Small intestine (tissue), 16 donors: ENCODE measurements at places on chromosomes 4 and X.

DNA sequence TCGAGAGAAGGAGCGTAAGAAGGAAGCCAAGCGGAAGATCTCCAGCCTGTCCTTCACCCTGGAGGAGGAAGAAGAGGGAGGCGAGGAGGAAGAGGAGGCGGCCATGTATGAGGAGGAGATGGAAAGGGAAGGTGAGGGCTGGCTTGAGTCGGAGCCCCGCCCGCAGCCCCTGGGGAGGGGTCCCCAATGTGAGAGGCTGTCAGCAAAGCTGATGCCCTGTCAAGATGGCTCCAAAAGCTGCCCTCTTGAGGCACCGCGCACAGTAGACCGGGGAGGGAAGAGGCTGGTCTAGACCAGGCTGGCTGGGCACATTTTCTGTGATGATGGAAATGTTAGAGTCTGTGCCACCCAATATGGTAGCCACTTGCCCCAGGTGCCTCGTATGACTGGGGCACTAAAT, 2.5 kb downstream of the FAM50A start:
- H3K36me3 ChIP-seq = peaks cover 4% of the 10 kb centered on the region
- H3K4me1 ChIP-seq = peaks cover 14% of the 10 kb centered on the region
- H3K4me3 ChIP-seq = no peak overlapping the region

DNA sequence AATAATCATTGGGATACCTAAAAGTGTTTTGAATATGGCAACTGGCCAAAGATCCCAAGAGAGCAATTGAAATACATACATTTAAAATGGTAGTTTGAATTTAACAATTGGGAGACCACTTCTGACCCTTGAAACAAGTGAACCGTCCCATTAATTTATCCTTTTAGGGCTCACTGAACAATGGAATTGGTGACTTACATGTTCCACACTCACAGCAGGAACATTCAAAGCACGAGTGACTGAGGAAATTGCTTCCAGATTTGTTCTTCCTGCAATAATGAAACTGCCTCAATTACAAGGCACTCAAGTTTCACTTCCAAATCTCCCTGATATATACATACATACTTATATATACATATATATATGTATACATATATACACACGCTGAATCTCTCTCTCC, 20.6 kb downstream of the SLC39A8 start:
- H3K27ac ChIP-seq = no peak overlapping the region
- DNase-seq = no peak
- no peak overlapping the region for H3K4me3 ChIP-seq
- H3K36me3 ChIP-seq = no peaks in the 10 kb centered on the region
- no peaks in the 10 kb centered on the region for H3K27me3 ChIP-seq

DNA sequence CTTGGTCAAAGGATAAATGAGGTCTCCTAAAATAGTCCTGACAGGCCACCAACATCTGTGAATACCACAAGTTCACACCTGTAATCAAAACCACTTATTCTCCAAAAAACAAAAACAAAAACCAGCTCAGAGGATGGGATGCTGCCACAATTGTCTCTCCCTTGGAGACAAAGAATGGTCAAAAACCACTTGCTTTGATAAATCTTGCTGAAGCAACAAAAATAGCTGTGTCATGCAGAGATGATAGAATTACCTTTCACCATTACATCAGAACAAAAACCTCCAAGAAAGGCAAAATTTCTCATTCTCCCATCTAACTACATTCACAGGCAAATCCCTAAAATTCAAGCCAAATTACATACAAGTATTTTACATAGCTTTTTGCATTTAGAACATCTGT, 180.4 kb downstream of the MAML3 start:
- H3K36me3 ChIP-seq = no peaks in the 10 kb centered on the region
- no peak for DNase-seq
- H3K4me1 ChIP-seq = peaks cover 8% of the 10 kb centered on the region
- no peak overlapping the region for H3K27ac ChIP-seq
- no peak overlapping the region for H3K4me3 ChIP-seq

- no peaks in the 10 kb centered on the region for H3K27me3 ChIP-seq
- no peak overlapping the region for H3K27ac ChIP-seq
- no peaks in the 10 kb centered on the region for H3K36me3 ChIP-seq
- H3K4me1 ChIP-seq = no peaks in the 10 kb centered on the region
- H3K4me3 ChIP-seq = no peak overlapping the region
- no peak for DNase-seq
Observed at GRCh38 chrX:126655061-126655460, 102.4 kb upstream of the DCAF12L1 start.

GRCh38 chr4:106502106-106502699, 133.6 kb upstream of the GIMD1 start:
- no peaks in the 10 kb centered on the region for H3K36me3 ChIP-seq
- H3K4me3 ChIP-seq = no peak overlapping the region
- no peaks in the 10 kb centered on the region for H3K4me1 ChIP-seq
- no peak overlapping the region for H3K27ac ChIP-seq
- no peaks in the 10 kb centered on the region for H3K27me3 ChIP-seq

DNA sequence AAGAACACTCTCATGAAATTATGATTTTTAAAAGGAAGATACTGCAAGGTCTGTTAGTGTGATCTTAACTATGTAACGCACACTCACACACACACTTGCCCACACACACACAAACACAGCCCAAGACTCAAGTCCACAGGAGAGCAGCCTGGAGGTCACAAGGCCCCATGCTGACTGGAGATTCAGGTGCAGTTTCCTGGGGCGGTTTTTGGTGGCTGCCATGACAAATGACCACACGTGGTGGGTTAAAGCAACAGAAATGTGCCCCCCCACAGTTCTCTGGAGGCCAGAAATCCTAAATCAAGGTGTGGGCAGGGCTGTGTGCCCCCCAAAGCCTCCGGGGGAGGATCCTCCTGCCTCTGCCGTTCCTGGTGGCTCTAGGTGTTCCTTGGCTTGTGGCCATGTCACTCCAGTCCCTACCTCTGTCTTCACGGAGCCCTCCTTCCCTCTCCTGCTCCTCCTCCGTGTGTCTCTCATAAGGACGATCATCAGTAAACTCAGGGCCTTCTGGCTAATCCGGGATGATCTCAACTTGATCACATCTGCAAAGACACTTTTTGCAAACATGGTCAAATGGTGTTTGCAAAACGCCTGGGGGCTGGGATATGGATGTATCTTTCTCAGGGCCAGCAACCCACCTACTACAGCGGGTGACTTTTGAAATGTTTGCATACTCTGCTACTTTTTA, 9.7 kb upstream of the HTRA3 start:
- no peaks in the 10 kb centered on the region for H3K27me3 ChIP-seq
- H3K4me1 ChIP-seq = no peaks in the 10 kb centered on the region
- no peak overlapping the region for H3K27ac ChIP-seq
- H3K4me3 ChIP-seq = no peak overlapping the region

DNA sequence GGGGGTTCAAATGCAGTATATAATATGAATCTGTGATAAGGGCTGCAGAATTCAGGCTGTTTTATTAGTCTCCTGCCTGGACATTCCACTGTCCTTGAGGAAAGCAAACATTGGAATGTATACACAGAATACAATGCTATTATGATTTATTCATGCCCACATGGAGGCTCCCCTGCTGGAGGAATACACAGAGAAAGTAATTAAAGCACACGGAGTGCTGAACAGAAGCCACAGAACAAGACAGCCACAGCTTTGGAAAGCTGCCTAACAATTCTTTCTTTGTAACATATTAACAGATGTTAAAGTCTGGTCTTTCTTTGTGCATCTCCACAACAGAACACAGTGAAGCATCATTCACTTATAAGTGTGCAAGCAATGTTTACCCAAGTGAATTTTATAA, 155.8 kb downstream of the ARAP2 start:
- H3K27ac ChIP-seq = no peak overlapping the region
- no peak for DNase-seq
- no peaks in the 10 kb centered on the region for H3K4me1 ChIP-seq
- no peak overlapping the region for H3K4me3 ChIP-seq
- H3K27me3 ChIP-seq = no peaks in the 10 kb centered on the region
- peaks cover 3% of the 10 kb centered on the region for H3K36me3 ChIP-seq

GRCh38 chr4:73698217-73698616, 42.2 kb upstream of the CXCL8 start:
- DNase-seq = no peak
- H3K4me1 ChIP-seq = no peaks in the 10 kb centered on the region
- H3K27me3 ChIP-seq = no peaks in the 10 kb centered on the region

DNA sequence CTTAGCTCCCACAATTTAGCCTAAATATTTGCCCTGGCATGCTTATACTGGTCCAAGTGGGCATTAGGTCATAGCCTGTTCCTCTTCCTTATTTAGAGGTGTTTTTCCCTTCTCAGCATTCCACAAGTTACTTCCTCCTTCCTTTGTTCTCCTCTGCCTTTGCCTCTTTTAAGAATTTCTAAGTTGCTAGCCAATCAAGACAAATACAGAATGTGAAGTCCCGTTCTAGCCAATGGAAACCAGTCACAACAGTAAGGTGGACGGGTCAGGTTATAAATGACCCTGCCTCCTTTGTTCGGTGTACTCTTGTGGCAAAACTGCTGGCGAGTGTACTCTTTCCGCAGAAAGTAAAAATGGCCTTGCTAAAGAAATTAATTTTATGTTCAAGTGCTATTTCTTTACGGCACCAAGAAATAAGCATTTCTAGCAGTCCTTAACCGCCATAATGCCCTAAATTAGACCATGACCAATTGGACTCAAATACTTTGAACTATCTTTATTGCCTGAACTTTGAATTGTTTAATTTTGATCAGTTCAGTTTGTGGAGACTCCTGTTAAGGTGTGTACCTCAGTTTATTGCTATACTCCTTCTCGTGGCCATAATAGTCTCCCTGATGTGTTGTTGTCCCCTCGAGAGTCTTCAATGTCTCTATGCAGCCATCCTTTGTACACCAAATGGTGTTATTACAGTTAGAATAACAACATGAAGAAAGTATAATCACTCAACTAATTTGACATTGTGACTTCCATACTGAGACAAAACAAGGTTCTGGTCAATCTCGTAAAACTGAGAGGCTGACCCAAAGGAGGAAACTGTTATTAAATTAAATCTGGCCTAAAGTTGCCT, 1.6 kb upstream of the HADH start:
- H3K27me3 ChIP-seq = no peaks in the 10 kb centered on the region
- peak overlapping the region; percentile 70 for H3K27ac ChIP-seq
- H3K4me1 ChIP-seq = peaks cover 10% of the 10 kb centered on the region
- H3K4me3 ChIP-seq = no peak overlapping the region

DNA sequence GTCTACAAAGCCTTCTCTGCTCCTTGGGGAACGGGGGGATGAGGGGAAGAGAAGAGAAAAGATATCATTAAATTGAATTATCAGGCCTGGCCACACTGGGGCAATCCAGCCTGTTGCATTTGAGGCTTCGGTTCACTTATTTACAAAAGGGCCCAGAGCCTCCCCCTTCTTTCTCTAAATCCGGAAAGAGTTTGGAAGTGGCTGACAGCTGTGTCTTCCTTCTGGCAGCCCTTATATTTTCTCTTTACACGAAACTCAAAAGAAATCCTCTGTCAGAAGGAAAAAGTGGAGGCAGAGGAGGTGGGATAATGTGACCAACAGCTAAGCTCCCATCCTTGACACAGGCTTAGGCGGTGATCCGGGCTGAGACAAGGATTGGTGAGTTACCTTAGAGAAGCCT, 158.3 kb upstream of the TAPT1 start:
- H3K27ac ChIP-seq = no peak overlapping the region
- H3K36me3 ChIP-seq = no peaks in the 10 kb centered on the region
- no peaks in the 10 kb centered on the region for H3K4me1 ChIP-seq
- no peak for DNase-seq

GRCh38 chrX:39140581-39140980, 339.3 kb downstream of the MID1IP1 start:
- H3K4me3 ChIP-seq = no peak overlapping the region
- no peak for DNase-seq
- H3K27me3 ChIP-seq = no peaks in the 10 kb centered on the region

GRCh38 chr4:173318648-173319211, 15.4 kb downstream of the HMGB2 start:
- H3K4me1 ChIP-seq = no peaks in the 10 kb centered on the region
- DNase-seq = peak; percentile 16
- no peaks in the 10 kb centered on the region for H3K27me3 ChIP-seq
- H3K4me3 ChIP-seq = no peak overlapping the region
- H3K27ac ChIP-seq = no peak overlapping the region

- no peak for DNase-seq
- H3K36me3 ChIP-seq = no peaks in the 10 kb centered on the region
- no peak overlapping the region for H3K4me3 ChIP-seq
- H3K4me1 ChIP-seq = no peaks in the 10 kb centered on the region
Observed at GRCh38 chrX:23900220-23900797, 7.4 kb downstream of the APOO start.

DNA sequence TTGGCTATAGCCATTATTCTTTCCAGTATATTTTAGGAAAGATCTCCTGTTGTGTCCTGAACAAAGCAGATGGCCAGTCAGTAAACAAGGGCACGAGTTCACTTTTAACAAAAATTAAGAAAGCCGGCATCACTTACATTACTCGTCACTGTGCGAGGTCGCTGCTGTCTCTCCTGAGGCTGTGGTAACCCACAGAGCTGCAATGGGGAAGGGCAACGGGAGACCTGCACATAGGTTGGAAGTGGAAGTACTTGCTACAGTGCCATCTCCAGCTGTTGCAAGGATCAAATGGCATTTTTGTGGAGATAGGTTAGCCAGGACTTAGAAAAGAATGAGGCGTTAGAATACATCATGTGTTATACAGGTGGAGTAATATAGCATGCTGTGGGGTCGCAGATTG, 132.2 kb downstream of the KLHL8 start:
- H3K36me3 ChIP-seq = no peaks in the 10 kb centered on the region
- H3K4me1 ChIP-seq = peaks cover 3% of the 10 kb centered on the region
- no peak for DNase-seq
- H3K27me3 ChIP-seq = no peaks in the 10 kb centered on the region
- H3K4me3 ChIP-seq = no peak overlapping the region

DNA sequence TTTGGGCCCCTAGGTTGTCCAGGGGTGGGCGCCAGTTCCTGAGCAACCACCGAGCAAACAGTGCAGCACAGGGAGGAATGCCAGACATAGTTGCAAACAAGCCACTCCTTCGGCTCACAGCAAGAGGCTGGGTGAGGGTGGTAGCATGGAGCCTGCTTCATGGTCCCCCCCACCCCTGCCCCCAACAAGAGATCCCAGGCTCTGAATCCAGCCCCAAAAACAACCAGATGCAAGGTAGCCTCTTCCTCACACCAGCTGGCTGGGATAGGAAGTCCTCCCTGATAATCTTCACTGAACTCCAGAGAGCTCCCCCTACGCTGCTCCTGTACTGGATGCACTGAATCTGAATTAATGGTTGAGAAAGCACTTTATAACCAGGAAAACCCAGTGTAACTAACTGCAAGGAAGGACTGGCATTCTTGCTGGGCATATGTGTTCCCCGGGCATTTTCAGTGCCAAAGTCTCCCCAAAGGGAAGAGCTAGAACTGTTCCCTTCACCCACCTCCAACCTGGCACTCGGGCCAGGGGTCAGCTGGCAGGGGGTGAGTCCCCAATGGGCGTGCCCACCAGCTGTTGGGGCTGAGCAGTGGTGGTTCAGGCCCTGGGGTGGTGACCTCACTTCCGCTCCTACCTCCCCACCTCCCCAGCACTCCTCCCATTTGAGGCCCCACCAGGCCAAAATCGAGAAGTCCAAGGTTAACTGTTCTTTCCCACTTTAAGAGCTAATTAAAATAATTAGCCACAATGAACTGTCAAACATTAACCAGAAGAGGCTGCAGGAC, 1.5 kb downstream of the ELF4 start:
- peak; percentile 81 for DNase-seq
- no peaks in the 10 kb centered on the region for H3K27me3 ChIP-seq
- peak overlapping the region; percentile 91 for H3K27ac ChIP-seq
- no peaks in the 10 kb centered on the region for H3K4me1 ChIP-seq
